NCI-H460 (cell line): ENCODE measurements at places on chromosomes 2 and 18.
A peak's percentile ranks its signal among the peaks of the same experiment; 100 is the strongest.

GRCh38 chr2:56587456-56587855, 403.7 kb downstream of the CCDC85A start:
- DNase-seq = no peak

GRCh38 chr2:219798430-219798829, 171.0 kb downstream of the SLC4A3 start:
- DNase-seq = no peak

DNA sequence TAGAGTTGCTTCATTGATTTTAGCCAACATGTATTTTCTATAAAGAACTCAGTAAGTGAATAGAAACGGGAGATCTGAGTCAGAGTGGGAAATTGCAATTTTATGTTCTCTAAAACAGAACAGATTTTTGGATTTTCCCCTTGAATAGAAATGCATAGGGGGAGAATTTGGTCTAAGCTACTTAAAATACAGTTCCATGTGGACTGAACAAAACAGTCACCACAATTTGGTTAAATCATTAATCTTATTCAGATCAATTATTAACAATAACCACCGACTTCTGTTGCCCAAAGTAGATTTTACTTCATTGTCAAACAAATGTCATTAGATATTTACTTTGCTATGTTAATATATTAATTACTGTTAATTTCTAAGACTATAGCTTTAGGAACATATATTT, 107.7 kb downstream of the SCG2 start:
- no peak for DNase-seq

DNA sequence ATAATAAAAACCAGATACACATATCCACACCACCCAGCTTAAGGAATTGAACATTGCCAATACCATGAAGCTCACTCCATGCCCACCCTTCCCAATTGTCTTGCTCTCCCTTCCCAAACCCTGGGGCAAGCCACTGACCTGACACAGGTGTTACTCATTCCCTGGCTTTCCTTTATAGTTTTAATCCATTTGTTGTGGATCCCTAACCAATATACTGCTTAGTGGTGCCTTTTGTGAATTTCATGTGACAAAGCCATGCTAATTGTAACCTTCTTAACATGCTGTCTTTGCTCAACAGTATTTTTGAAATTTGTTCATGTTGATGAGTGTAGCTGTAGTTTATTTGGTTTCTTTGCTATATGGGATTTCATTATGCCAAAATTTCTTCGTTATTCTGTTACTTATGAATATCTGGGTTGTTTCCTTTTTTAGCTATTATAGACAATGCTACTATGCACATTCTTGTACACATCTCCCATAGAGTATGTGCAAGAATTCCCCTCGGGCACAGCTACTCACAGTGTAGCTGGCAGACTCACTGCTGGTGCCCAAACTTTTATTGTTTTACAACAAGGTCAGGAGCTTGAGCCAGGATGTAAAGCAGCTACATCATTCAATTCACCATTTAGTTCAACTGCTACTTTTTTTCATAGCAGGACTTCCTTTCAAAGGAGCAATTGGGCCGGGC, 90.8 kb upstream of the ATL2 start:
- DNase-seq = no peak

GRCh38 chr2:60045456-60045855, 508.0 kb downstream of the BCL11A start:
- DNase-seq = no peak

GRCh38 chr2:8303322-8303832, 378.5 kb upstream of the ID2 start:
- DNase-seq = no peak

DNA sequence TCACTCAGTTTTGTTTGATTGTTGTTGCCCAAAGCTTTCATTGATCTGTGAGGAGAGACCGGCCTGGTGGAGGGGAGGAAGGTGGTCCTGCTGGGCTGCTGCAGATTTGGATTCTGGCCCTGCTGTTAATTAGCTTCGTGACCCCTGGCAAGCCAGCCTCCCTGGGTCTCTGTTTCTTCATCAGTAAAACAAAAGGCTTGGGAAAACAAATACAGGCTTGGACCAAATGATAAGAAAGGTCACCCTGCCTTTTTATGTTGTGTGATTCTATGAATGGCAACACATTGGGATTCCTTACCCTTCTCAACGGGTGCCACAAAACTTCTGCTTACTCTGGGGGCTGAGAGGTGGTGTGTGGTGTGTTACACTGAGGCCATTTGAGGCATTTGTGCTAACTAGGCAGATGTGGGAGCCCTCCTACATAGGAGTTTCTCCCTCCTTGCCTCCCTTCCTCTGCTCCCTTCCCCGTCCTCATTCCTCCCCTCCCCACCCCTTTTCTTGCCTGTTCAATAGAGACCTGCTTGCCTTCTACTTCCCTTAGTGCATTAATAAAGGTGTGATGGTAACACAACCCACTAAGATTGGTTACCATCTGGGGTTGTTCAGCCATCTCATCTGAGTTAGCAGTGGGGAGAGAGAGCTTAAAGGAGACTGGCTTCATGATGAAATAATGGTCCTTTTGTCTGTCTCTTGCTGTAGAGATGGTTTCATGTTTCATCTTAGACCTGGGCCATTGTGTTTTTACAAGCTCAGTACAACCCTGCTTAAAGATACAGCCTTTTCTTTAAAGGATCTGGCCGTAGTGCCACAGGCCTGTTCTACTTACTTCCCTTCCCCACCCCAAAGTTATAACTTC, 96.2 kb downstream of the TANC1 start:
- DNase-seq = no peak

DNA sequence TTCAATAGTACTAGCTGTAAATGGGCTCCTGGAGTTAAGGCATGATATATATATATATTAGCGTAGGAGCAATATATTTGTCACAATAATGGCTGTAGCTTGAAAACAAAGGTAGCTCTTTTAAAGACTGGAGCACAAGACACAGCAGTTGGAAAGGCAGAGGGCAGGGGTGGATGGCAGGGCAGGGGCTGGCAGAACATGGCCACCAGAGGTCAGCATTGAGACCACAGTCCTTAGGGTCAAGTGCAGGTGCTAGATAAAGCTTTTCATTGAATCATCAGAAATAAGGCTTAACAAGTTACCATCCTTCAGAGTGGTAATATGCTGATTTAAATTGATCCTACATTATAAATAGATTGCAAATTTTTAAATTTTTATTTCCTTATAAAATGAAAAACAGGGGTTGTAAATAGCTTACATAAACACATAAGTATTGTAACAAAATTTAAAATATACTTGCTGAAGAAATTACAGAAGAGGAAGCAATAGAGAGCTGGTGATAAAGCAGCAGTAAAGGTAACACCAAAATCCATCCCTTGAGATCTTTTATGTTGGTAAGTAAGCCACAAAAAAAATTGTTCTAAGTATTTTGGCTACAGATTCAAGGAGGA, 161.2 kb upstream of the PIEZO2 start:
- DNase-seq = peak; percentile 30

GRCh38 chr18:57660961-57661360, 39.3 kb upstream of the NARS1 start:
- DNase-seq = no peak

DNA sequence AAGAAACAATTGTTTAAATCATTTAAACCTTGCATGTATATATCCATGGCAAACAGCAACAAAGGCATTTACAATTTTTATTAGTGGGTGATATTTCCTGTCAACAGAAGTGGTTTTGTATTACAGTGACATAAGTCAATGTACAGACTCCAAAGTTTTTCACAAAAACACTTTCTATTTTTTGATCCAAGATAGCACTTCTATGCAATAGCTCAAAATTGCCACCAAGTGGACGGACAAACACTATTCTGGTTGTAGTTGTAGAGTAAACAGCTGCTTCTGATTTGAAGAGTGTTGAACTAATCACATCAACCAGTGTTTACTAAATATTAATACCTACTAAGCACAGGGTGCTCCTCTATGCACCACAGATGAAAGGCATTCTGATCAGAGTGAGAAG, 421.4 kb downstream of the NCKAP5 start:
- DNase-seq = no peak

GRCh38 chr2:239599299-239599698, 198.5 kb upstream of the HDAC4 start:
- DNase-seq = no peak

DNA sequence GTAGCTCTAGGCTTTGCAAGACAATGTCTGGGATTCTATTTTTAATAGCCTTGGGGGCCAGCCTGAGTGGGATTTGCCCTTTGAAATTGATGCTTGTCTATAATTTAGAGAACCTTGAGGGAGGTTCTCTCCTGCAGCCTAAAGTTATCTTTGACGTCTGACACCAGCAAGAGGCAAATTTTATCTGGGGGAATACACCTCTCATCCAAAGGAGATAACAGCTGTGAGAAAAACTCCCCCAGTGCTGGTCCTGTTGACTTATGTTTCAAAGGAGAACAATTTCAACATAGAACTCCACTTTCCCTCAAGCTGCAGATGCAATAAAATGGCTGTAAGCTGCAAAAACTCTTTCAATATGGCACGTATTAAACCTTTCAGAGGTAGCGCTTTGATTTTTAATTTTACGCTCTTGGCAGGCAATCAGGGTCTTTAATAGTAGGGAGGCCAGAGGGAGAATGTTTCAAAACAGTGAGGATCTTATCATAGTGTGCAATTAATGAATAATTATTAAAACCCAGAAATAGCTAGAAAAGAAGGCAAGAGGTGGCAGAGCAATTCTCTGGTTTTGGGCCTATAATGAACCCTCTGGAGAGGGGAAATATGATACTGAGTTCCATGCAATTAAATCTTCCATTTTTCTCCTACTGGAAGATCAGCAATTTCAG, 62.4 kb downstream of the LYPD1 start:
- no peak for DNase-seq

DNA sequence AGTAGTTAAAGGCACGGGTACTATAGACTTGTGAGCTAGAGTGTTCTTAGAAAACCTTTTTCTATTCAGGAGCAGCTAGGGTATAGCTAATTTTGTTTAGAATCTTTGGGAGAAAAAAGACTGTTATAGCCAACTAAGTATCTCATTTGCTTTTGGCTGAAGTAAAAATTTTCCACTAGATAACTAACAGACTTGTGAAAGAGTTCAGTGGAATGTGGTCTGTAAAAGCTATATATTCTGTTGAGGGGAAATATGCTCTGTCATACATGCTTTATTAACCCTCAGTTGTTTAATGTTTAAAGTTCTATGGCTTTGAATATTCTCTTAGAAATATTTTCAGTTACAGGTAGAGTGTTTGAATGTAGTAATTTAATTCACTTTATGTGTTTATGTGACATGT, 49.7 kb downstream of the RIF1 start:
- DNase-seq = no peak

DNA sequence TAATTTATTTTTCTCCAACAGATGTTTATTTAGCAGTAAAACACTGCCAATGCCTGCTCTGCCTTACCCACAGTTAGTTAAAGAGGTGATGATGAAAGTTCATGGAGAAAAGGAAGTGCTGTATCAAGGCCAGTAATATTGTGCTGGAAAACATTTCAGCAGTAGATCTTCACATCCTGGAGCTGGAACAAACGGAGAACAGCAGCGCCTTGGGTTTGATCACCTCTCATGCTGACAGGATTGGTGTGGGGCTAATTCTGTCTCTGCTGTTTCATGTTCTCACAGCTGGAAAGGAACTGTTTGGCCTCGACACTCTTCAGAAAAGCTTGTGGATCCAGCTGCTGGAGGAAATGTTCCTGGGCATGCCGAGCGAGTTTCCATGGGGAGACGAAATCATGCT, 61.5 kb upstream of the RPE start:
- no peak for DNase-seq

DNA sequence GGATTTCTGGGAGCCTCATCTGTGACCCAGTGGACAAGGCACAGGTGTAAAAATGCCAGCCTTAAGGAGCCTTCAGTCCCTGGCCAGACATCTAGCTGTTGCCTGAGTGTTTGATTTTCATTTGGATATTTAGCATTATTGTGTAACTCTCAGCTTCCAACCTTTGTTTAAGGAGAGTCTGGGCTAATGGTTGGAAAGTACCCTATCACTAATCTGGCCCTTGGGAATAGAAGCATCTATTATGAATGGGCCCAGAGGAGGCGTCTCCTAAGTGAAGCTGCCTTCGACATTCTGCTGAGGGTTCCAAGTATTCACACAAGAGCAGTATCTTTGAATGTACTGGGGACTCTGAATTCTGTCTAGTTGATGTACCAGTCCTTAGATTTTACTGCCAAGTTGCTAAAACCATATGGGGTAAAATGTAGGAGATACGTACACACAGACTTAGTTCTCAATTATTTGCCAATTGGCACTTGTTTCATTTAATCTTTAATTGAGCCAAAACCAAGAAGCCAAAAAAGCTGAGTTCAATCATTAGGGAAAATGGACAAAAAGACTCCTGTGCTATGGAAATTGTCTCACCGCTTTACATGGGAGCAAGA, 7.2 kb upstream of the ANKRD29 start:
- DNase-seq = no peak

DNA sequence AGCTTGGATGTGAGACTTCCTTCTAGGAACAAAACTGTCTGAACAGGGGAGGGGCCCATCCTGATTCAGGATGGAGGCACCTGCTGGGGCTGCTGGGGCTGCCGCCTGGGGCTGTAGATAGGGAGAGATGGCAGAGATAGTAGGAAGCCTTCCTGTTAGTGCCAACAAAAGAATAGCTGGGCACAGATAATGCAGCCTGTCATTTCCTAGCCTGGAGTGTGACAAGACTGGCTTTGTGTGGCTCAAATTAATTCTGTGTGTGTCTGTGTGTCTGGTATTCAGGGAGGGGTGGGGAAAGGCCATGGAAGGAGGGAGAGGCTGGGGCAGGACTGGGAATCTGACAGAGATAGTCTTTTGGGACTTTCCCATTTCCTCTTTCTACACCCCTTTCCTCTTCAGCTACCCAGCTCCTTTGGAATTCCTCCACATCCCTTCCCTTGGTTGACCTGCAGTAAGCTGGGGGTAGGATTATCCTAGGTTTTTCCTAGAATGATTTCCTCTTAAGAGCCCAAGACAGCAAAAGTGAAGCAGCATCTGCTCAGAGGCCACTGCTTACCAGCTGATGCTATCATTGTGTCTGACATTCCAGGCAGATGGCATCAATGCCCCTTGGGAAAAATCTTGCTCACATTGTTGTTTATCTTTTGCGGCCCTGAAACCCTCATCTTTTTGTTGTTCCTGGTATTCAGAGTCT, 144.9 kb upstream of the LHCGR start:
- no peak for DNase-seq

GRCh38 chr2:174031226-174031625, 66.1 kb upstream of the SP3 start:
- DNase-seq = no peak

DNA sequence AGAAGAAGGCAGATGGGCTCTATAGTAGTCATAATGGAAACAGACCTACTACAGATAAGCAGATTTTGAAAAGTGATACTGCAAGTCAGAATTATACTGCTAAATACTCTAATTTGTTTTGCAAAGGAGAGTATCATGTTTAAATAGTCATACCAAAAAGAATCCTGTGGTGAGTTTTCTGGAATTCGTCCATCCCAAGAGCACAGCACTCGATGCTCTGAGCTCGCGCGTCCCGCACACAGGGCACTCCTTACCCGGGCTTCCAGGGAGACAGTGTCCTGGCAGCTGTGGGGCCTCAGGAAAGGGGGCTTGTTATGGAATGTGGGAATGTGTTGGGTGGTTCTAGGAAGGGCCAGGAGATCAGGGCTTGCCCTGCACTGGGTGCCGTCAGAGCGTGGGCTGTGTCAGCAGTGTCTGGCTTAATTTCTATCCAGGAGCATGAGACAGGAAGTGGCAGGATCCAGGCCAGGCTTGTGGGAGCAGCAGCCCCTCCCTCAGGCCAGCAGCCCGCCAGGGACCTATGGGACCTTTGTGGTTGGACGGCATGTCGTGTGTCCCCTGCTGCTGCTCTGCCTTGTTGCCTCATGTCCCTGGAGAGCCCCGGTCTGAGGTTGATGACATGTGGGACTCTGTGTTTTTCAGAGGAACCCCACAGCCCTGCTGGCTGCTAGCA, 193.2 kb upstream of the TPO start:
- no peak for DNase-seq
